ENCODE measurements at places on chromosomes 7 and 10.

- DNase-seq: no peak
These were observed 177.1 kb upstream of the TRIM24 start for GRCh38 chr7:138282997-138283396.

DNA sequence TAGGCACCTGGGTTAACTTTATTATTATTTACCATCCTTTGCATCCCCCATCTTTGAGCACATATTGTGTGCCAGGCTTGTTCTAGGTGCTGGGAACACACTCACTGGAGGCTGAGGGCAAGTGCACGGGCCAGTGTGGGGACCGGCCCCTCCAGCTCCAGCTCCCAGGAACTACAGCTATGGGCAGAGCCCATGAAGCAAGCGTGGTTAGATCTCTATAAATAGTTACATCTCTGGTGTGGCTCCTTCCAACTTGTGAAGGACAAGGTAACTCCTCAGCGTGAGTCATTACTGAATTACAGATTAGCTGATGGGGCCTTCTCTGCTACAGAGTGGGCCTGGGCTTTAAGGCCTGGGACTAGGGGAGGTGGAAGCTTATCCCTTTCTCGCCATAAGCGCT, 583.5 kb downstream of the SDK1 start:
- no peak for DNase-seq

DNA sequence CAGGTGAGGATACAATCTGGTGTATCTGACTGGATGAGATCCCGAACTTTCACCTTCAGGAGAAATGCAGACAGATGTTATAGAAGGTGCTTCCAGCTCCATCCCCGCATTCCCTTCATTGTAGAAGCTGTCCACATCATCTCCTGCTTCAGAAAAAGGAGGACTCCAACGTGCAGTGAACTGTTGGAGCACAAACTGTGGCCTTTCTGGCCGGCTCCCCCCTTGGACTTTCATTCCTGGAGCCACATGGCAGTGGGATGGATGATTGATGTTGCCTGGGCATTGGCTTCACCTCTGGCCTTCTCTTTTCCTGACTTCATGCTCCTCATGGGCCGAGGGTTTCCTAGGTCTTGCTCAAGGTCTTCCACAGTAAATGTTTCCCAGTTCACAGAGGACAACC, 29.6 kb upstream of the ZNF273 start:
- no peak for DNase-seq

- DNase-seq: no peak
These were observed 264.1 kb upstream of the NPY start for GRCh38 chr7:24019841-24020240.

- no peak for DNase-seq
These were observed 807 bp upstream of the MINPP1 start for GRCh38 chr10:87503886-87504285.

GRCh38 chr10:106440355-106440754, 724.2 kb downstream of the SORCS1 start:
- no peak for DNase-seq

- no peak for DNase-seq
These were observed 1.4 kb upstream of the TSPAN15 start for GRCh38 chr10:69449841-69450240.

DNA sequence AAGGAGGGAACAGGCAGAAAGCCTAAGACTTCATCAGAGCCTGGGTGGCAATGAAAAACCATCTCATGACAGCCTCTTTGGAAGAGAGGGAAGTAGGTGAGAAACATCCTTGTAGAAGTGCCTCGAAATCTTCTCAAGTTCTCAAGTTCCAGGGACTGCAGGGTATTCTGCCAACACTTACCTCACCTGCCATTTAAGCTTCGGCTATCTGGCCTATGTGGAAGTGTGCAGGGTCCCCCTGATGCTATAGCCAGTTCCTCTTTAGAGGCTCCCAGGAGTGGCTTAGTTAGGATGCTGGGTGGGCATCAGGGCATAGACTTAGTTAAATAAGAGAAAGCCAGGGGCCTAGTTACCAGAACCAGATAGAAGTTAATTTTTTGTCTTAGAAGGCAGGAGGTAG, 27.0 kb downstream of the ABCC2 start:
- DNase-seq: no peak

DNA sequence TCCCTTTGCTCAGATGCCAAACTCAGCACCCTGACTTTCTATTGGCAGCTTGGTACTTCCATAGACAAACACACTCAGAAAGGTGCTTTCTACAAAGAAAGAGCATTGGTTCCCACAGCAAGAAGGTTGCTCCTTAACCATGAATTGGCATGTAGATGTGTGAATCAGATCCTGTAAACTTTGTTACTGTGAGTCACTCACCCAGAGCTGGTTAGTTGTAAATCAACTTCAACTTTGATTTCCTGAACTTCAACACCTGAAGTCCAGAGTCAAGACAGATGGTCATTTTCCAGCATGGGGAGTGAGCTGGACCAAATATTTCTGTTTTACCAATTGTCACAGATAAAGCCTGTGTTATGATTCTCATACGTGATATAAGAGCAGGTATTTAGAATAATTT, 797.2 kb downstream of the TNS3 start:
- DNase-seq: no peak

DNA sequence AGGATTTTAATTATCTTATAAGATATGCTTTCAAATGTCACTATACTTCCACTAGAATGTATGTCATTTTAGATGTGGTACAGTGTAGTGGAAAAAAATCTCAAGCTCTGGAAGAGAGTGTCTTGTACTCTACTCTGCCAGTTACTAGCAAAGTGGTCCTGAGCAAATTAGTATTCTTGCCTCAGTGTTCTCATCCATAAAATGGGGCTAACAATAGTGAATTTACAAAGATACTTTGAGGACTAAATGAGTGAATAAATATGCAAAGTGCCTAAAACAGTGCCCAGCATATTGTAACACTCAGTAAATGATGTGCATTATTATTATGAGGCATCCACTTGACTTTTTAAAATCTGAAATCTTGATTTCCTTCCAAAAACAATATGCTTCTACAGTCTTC, 488.9 kb upstream of the PHF14 start:
- no peak for DNase-seq

Measured in stimulated activated CD4-positive, alpha-beta T cell treated with anti-CD3 and anti-CD28 coated beads, TNF-alpha, amount 100 ng/mL, for 4 hours (primary cell).